ENCODE measurements at places on chromosomes 7 and 10.

GRCh38 chr7:82284936-82285519, 158.5 kb downstream of the CACNA2D1 start:
- no peak for DNase-seq

GRCh38 chr10:1382711-1383110, 326.5 kb downstream of the WDR37 start:
- DNase-seq: no peak

GRCh38 chr10:55820071-55820470, 541.0 kb downstream of the ZWINT start:
- no peak for DNase-seq

DNA sequence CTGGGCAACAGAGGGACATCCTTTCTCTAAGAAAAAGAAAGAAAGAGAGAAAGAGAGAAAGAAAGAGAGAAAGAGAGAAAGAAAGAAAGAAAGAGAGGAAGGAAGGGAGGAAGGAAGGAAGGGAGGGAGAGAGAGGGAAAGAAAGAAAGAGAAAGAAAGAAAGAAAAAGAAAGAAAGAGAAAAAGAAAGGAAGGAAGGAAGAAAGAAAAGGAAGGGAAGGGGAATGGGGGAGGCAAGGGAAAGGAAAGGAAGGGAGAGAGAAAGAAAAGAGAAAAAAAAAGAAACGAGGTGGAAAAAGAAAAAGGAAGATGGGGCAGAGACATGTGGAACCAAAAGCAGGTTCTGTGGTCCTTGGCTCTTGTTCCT, 82.9 kb upstream of the SMNDC1 start:
- DNase-seq: no peak

GRCh38 chr7:6235029-6235871, 37.2 kb downstream of the CYTH3 start:
- DNase-seq: no peak

- no peak for DNase-seq
Observed at GRCh38 chr7:151439855-151440798, at the start of gene CRYGN. Gene CRYGN, minus strand, starts transcription at chr7:151440141. Its CDS starts 224 bp downstream, at chr7:151439917.

DNA sequence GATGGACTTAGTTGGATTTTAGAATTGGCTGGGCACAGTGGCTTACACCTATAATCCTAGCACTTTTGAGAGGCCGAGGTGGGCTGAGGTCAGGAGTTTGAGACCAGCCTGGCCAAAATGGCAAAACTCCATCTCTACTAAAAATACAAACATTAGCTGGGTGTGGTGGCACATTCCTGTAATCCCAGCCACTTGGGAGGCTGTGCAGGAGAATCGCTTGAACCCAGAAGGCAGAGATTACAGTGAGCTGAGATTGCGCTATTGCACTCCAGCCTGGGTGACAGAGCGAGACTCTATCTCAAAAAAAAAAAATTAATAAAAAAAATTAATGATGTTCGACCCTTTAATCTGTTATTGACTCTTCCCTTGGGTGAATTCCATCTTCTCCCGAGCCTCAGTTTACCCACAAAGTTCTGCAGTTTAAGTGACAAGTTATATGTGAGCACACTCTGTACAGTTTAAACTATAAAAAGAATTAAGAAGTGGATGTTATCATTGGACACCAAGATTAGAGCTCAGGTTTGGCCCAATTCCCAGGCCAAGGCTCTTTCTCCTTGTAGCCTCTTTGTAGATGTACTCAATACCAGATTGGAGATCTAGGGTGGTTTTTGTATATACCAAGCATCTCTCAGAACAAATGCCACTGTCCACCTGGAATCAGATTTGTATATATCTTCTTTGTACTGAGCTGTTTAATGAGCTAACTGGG, 15.0 kb downstream of the KAT6B start:
- no peak for DNase-seq

DNA sequence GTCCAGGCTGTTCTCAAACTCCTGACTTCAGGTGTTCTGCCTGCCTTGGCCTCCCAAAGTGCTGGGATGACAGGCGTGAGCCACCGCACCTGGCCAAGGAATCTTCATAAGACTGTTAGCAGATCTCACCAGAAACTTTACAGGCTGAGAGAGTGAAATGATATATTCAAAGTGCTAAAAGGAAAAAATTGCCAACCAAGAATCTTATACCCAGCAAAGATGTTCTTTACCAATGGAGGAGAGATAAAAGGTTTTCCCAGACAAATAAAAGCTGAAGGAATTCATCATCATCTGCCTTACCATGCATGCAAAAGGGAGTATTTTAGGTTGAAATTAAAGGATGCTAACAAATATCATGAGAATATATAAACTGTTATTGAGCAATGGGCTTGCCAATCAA, 23.6 kb downstream of the GIMAP7 start:
- DNase-seq: no peak

DNA sequence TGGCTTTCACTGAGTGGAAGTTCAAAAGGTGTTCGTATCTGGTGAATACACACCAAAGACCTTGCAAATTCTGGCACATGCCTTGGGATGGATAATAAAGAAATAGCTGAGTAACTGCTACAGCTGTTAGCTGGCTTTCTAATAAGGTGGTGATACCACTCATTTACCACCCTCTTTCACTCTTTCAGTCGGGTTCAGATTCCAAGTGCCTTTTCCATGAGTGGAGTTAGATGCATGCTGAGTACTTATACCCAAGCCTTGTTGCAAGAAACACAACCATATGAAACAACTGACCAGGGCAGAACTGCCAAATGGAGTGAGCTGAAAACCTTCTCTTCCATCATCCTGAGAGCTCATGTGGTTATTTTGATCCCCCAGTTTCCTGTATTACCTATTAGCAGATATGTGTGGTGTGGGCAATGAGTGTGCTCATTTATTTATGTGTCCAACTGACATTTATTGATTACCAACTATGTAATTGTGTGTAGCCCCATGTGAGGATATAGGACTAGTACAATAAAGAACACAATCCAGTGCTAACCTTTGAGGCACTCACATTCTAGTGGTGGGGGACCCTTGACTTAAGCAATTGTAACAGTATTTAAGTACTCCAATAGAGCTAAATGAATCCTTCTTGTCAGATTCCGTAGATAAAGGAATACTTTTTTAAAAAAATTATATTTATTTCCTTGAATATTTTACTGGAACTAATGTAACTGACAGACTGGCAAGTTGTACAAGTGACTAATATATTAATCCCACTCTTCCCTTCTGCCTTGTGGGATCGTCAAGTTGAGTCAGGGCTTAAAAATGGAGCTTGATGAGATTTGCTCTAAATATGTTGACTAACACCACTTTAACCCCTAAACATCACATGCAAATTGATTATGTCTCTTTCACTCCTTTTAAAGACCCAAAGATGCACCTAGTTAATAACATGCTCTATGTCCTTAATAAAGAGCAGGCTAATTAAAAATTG, 124.7 kb downstream of the ARID5B start:
- no peak for DNase-seq

DNA sequence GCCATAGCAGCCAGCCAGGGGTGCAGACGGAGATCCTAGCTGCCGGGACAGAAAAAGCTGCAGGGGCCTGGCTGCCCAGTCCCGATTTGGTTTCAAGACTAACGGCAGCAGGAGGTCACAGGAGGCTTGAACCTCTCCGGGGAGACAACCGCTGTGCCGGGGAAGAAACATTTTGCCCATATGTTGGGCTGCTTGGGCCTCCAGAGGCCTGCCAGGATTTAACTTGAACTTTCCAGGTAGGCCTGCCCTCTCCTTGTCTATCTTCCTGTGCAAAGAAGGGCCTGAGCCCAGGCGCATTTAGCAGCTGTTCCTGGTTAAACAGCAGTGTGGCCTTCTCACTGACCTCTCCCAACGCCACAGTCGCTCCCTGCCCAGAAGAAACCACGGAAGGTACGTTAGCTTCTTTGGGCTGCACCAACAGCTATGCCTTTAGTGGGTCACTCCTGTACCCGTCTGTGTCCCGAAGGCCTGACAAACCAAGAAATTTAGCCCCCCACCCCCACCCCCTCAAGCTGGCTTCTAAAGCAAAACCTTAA, 17.1 kb upstream of the PTF1A start:
- no peak for DNase-seq

DNA sequence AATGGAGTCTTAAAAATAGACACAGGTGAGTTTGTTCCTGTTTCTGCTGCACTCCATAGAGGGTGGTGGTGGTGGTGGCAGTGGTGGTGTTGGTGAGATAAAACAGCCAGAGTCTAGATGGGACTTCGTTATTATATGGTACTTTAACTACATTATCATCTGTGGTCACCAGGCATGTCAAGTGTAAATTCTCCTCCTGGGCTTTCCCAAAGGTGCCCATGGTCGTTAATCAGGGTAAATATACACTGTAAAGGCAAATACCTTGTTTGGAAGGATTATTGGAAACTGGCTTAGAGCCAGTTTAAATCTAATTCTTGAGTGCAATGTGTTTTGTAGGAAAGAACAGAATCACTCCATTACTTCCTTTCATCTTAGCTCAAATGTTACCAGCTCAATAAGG, 21.5 kb upstream of the COMMD3 start:
- DNase-seq: no peak

GRCh38 chr7:50814166-50814565, 31.5 kb upstream of the GRB10 start:
- DNase-seq: no peak

- DNase-seq: peak; percentile 62
Observed at GRCh38 chr7:100568896-100569844, 4.5 kb downstream of the SAP25 start.

- DNase-seq: no peak
Observed at GRCh38 chr7:129498021-129498420, 4.3 kb upstream of the SMKR1 start.

Measured in head of caudate nucleus (tissue), 42 donors.